ENCODE measurements at places on chromosomes 11 and 22.

- no peak for DNase-seq
Measured at GRCh38 chr22:28268171-28268570, 349.1 kb upstream of the PITPNB start.

- no peak for DNase-seq
Measured at GRCh38 chr22:44995105-44995514, 14.7 kb downstream of the PHF21B start.

DNA sequence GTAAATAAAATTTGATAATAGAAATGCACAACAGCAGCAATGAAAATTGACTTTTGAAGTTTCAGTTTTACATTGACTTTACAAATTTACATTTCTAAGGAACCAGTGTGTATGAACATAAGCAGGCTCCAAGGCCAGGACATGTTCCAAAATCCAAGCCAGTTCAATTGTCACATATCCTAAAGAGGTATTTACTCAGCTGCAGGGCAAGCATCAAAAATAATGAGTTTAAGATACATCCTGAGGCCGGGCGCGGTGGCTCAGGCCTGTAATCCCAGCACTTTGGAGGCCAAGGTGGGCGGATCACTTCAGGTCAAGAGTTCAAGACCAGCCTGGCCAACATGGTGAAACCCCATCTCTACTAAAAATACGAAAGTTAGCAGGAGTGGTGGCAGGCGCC is 39.0 kb upstream of the AKIP1 start:
- DNase-seq = no peak

- DNase-seq = peak; percentile 100
Measured at GRCh38 chr22:46035742-46036557, 59.0 kb upstream of the WNT7B start.

GRCh38 chr11:119891055-119891768 is 162.2 kb upstream of the NECTIN1 start:
- no peak for DNase-seq

- DNase-seq = peak; percentile 50
Measured at GRCh38 chr11:774873-775592, 2.3 kb downstream of the GATD1 start.

DNA sequence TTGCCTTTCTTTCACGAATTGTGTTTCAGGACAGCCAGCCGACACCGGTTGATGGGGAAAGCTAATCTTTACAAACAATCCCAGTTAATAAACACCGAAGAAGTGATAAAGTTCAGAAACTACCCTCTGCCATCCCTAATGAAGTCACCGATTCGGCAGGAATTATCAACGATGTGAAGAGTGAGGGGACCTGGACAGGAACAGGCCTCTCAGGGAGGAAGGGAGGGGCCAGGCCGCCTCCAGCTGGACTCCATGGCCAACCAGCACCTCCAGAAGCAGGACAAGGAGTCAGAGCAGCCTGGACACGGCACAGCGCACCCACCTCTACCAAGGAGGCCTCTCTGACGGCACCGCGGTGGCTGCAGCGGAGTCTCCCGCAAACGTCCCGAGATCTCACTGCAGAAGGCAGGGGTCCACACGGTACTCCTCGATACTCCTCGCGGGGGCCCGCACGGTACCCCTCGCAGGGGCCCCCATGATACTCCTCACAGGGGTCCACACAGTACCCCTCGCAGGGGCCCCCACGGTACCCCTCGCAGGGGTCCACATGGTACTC is 3.9 kb downstream of the TOLLIP start:
- DNase-seq = peak; percentile 41

- no peak for DNase-seq
Measured at GRCh38 chr22:27715106-27715505, 86.5 kb downstream of the MN1 start.

DNA sequence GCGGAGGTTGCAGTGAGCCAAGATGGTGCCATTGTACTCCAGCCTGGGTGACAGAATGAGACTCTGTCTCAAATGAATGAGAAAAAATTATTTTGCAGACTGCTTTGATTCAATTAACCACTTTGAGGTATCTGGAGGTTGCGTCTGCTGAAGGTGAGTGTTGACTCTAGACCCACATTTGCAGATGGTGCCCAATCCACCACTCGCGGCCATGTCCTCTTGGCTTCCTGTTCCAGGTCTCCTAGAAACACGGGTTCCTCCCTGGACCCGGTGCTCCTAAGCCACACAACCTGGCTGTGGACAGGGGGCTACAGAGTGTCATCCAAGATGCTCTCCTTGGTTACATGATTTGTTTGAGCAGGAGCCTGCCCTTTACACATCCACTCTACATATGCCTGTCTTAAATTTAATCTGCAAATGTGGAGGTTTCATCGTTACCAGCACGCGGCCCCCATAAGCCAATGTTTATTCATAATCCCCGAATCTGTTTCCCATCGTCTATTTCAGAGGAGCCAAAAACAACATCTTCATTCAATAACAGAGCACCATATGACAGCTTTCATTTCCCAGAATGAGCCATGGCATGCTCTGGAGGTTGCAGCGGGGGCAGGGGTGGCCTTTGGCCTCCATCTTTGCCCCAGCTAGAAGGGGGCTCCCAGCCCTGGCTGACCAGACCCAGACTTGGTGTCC is 377.2 kb downstream of the CTTN start:
- DNase-seq = no peak

GRCh38 chr11:132046288-132046865 is 676.0 kb downstream of the NTM start:
- no peak for DNase-seq

- DNase-seq = no peak
Measured at GRCh38 chr22:46596032-46596441, 24.1 kb upstream of the GRAMD4 start.

DNA sequence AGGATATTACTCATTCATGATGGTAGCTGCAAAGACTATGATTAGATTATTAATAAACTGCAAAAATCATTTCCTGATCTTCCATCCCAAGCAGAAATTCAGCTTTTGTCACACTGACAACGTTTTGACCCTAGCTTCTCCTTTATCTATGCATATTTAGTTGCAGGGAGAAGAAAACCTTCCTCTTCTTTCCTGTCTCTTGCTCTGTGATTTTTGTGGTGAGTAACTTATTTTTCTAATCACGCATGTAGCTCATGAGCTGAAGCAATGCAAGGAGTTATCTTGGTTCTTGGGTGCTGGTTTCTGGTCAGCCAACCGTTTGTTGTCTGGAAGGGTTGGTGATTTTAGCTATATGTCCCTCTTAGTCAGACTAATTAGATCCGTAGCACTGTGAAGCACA is 56.4 kb downstream of the FDX1 start:
- no peak for DNase-seq

GRCh38 chr11:19646308-19646707 is 66.3 kb upstream of the NAV2 start:
- no peak for DNase-seq

- DNase-seq = no peak
Measured at GRCh38 chr11:70491696-70492472, 93.6 kb downstream of the CTTN start.

- peak; percentile 68 for DNase-seq
Measured at GRCh38 chr11:69470793-69471728, 10.4 kb upstream of the LINC01488 start.

GRCh38 chr11:104060820-104061219 is 24.4 kb downstream of the DDI1 start:
- no peak for DNase-seq

GRCh38 chr11:36086366-36086765 is 142.5 kb downstream of the LDLRAD3 start:
- DNase-seq = no peak

DNA sequence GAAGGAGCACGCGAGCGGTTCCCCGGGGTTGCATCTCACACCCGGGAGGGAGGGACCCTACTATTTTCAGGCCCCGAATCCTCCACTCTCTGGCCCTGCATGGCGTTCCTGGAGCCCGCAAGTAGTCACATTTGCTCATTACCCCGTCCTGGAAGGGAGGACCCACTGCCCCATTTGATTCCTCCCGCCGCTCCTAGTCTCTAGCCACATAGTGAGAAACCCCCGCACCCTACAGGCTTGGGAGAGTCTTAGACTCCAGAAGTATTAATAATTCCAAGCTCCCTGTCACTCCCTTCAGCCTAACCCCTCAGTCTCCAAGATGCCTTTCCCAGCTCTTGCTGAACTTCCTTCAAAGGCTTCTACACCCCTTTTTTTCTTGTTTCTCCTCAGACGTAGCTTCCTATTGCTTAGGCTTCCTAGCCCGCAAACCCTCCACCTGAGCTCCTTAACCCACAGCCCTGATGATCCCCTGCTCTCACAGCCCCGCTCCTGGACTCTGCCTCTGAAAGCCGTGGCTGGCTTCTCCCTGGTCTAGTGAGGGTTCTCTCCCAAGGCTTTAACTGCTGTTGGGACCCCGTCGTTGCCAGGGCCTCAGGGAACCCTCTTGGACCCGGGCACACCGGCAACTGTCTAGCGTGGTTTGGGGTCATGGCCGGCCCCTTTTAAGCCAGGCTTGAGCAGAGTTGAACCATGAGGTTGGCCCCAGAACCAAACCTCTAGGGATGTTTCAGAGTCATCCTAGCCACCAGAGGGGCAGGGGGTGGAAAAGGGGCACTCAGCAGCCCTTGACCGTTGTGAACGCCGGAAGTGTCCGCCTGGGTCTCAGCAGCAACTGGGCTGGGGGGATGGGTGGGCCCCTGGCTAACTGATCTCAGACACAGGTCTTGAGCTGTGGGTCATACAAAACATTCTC is 862 bp downstream of the GGA1 start:
- DNase-seq = no peak

DNA sequence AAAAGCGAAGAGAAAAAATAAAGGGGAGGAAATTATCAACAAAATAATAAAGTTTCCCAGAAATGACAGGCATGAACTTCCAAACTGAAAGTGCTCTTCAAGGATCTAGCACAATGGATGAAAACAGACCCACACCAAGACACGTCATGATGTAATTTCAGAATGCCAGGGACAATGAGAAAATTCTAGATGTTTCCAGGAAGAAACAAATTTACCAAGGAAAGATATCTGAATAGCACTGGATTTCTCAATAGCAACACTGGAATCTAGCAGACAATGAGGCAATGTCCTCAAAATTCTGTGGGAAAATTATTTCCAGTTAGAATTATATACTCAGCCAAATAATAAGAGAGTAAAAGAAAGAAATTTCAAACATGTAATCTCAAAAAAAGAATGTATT is 46.0 kb downstream of the DENND5A start:
- DNase-seq = no peak

DNA sequence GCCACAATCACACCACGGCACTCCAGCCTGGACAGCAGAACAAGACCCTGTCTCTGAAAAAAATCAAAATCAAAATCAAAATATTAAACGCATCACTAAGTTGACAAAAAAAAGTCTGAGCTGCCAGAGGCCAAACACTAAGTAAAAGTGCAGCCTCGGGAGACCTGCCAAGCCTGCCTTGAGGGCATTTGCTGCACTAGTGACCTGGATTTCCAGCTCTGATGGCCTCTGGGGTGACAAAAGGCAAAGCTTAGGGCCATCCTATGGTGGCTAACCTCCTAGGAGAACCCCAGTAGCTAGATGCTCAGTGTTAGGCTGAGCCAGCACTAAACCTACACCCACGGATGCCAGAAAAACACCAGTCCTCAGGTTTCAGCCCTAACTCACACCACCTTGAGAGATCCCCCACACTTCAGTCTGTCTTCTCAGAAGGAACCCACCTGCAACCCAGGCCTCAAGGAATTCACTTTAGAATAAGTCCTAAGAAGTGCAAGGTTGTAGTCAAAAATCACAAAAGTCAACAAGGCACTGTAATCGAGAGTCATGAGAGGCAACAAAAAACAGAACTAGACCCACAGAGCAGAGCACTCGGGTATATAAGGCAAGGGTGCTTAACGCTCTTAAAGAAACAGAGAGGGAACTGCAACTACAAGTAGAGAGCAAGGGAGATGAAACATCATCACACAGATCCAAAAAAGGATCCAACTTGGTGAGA is 28.6 kb downstream of the GNB1L start:
- no peak for DNase-seq

- no peak for DNase-seq
Measured at GRCh38 chr11:46363031-46363407, 15.8 kb downstream of the DGKZ start.

DNA sequence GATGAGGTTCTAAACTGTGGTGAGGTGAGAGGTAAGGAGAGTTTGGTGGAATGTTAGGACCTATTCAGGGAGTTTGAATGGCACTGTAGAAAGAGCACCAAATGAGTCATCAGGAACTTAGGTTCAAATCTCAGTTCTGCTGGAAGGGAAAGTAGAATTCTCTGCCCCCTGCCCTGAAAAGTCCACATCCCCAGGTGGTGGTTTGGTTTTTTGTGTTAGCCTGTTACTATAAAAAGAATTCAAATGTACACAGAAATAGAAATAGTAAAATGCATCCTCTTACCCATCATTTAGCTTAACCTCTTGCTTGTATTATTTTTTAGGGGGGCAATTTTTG is 20.2 kb downstream of the PPFIBP2 start:
- DNase-seq = no peak

DNA sequence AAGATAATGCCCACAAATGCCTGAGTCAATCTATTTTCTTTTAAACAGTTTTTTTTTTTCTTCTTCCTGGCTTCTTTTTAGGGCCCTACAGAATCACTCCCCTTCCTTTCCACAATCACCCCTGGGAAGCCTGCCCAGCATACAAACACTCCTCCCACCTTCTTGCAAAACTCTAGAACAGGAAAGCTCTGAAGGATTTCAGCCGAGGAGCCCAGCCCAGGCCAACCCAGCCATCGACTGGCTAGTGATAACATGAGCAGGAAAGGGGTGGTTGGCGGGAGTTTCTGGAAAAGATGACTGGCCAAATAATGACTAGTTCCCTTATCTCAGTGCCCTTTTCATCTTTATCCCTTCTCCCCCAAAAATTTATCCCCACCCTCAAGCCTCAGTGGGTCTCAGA is 68.2 kb downstream of the USP35 start:
- no peak for DNase-seq

DNA sequence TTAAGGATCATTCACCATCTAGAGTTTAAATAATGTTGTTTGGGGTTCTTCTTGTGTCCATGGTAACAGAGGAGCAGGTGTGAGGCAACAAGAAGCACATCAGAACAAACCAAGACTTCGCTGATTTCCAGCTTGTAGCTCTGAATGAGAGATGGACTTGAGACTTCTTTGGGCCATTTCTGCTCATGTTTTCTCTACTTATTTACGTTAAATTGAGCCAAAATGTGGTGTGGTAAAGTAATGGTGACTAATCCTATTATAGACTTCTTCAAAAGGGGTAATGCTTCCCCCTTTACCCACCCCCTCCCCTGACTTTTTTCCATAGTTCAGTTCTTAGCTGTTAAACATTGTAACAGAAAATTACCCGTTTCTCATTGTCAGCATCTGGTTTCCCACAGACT is 65.2 kb downstream of the CSTPP1 start:
- no peak for DNase-seq

- no peak for DNase-seq
Measured at GRCh38 chr11:101096036-101096704, 33.4 kb downstream of the PGR start.
